Suppressor macrophage treated with lipopolysaccharide for 4 hours (primary cell): ENCODE measurements at places on chromosomes 11 and 22.

- DNase-seq, result no peak
These were observed 19.4 kb upstream of the MYO18B start for GRCh38 chr22:25722626-25723025.

DNA sequence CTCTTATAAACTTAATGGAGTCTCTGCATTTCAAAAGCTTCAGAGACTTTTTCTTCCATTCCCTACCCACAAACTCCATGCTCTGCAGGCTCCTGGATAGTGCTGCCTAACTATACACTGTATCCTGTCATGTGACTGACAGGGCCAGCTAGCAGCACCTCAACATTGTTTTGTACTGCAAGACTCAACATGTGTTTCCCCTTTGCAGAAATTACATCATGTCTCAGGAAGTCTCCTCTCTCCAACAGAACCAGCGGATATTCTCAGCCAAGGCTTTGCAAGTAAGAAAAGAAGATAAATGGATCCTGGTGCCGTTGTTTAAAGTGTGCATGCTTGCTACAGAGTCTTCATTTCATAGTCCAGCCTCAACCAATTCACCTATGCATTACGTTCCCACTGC lies 164.0 kb upstream of the UBASH3B start:
- DNase-seq, result peak; percentile 9

GRCh38 chr11:104799251-104799650 lies 99.0 kb downstream of the CASP12 start:
- peak; percentile 26 for DNase-seq

- no peak for DNase-seq
These were observed 2.7 kb downstream of the TMEM123 start for GRCh38 chr11:102449651-102450570.

DNA sequence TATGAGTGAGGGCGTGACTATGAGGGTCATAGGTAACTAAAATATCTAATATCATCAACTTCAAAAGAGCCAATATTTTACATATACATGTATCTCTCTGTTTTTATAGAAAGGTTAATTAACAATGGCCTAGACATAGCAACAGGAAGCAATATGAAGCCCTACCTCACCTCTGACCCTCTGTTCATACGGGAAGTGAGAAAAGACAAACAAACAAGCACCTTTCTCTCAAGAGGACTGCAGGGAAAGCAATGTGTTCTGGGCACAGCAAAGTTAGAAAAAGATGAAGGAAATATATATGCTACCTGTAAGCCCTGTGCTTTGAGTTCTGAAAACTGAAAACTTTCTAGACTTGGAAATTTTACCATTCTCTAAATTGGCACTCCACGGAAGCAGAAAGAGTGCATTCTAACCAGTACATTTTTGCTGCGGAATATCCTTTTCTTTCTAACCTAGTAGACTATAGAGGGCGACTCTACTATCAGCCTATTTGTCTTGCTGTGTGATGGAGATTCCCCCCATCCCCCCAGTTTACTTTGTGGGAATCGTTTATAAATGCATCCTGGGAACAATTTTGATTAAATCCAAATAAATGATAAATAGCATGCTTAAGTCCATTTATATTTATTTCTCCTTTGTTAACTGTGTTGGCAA lies 830.4 kb upstream of the FAT3 start:
- no peak for DNase-seq

GRCh38 chr11:22162756-22163155 lies 30.1 kb upstream of the ANO5 start:
- DNase-seq, result no peak

DNA sequence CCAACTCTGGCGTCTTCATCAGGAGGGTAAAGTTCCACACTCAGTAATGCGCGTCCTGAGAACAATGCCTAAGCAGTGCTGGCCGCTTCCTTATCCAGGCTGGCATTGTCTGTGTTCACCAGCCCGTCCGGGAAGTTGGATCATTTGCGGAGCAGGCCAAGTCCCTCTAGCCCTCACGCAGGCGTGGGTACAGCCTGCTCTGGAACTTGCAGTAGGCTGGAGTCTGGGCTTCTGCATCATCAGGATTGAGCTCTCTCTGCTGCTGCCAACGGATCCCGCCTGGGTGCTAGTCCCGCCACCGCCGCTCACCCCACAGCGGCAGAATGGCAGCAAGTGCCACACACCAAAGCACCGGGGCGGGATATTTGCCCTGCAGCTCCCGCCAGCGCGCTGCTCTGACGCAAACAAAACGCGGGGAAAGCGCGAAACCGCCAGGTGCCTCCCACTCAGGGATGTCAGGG lies 29.0 kb downstream of the GLYATL1 start:
- no peak for DNase-seq

GRCh38 chr11:9772218-9772617 lies 108.3 kb downstream of the SWAP70 start:
- no peak for DNase-seq

DNA sequence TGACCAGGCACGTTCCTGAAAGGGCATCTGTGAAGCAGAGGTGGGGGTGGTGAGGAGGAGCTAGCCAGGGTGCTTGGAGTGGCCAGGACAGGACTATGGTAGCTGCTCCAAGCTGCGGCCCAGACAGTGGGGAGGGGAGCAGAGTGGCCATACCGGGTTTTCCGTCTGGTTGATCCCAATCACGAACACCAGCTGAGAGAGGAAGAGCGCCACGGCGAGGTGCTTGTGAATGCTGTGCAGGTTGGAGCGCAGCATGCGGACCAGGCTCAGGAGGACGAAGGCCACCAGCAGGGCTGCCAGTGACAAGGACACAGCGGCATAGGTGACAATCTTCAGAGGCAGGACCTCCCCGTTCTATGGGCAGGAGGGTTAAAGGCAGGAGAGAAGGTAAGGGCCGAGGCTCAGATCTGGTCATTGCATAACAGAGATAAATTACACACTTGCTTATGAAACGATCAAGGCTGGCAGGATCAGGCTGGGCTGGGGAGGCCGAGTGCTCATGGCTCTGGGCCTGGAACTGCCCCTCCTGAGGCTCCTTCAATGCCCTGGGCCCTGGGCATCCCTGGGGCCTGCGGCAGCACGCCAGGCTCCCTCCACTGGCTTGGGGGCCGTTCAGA lies 41.5 kb downstream of the TRMU start:
- no peak for DNase-seq

DNA sequence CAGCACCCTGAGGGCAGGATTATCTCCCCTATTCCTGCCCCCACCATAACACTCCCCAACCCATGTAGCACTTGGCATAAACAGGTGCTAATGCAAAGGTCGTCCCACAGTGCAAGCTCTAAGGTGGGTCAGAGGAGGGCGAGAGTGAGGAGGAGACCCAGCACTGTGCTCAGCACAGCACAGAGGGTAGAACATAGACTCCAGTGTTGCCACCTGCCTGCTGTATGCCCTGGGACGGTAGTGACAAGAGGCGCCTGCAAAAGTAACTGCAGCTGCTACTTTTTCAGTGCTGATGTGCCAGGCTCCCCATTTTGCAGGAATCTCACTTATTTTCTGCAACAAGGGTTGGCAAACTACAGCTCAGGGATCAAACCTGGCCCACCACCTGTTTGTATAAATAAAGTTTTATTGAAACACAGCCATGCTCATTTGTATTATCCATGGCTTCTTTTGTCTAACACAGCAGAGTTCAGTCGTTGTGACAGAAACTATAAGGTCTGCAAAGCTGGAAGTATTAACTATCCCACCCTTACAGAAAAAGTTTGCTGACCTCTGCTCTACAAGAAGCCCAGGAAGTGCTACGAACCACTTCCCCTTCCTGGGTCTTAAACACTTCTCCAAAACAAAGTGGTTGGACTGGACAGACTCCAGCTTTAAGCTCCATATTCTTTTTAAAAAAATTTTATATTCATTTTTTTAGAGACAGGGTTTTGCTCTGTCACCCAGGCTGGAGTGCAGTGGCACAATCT lies 16.9 kb upstream of the CDC42BPG start:
- peak; percentile 63 for DNase-seq

GRCh38 chr22:25148149-25148691 lies 51.4 kb upstream of the CRYBB3 start:
- DNase-seq, result no peak

GRCh38 chr22:43275545-43276317 lies 67.4 kb downstream of the SCUBE1 start:
- peak; percentile 77 for DNase-seq

- DNase-seq, result no peak
These were observed 116.1 kb downstream of the UVRAG start for GRCh38 chr11:75931124-75931523.

- DNase-seq, result no peak
These were observed 2.9 kb upstream of the FOSL1 start for GRCh38 chr11:65903068-65903481.

DNA sequence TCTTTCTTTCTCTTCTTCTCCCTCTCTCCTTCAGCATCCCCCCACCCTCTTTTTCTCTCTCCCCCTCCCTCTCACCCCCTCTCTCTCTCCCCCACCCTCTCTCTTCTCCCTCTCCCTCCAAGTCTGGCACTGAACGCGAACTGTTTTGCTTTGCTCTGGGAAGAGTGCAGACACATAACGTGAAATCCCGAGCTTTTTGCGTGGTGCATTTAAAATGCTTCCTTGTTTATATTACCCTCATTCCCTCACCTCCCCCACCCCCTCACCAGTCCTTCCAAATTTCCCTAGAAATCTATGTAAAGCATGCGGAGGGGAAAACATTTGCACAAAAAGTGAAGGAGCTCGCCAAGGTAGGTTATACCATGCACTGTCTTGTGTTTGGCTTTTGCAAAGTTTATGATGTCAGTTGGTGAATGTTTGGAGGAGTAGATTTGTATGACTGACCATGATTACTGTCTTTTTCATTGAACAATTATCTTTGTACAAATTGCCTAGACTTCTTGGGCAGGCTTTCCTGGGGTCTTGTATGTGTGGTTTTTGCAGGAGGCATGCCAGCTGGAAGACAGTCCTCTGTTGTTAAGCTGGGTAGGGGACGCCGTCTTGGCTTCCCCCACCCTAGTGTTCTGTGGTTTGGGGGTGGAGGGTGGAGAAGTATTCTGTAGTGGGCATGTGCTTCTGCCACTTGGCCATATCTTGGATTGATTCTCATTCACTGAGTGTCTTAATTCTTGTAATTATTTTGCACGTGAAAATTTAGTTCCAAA lies 123.7 kb upstream of the HSD17B12 start:
- no peak for DNase-seq
